Stimulated activated CD8-positive, alpha-beta memory T cell treated with anti-CD3 and anti-CD28 coated beads, Interleukin-7, amount 100 ng/mL, for 1 hour (primary cell): ENCODE measurements at places on chromosomes 1 and 21.

DNA sequence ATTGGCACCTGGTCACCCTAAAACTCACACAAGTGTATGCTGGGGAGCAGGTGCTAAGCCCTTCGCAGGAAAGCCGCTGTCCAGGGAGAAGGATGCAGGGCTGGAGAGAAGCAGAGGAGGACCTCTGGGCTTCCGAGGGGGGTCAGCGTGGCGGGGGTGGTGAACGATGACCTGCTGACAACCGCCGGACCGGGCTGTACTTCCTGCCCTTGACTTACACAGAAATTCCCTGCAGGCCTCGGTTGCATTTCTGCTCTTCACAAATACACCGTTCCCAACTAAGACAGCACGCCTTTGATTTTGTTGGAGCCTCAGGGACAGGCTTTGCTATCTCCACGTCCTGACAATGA is 37.6 kb downstream of the SLC2A7 start:
- DNase-seq = no peak

GRCh38 chr1:1331068-1331965 is at the start of gene TAS1R3:
Gene TAS1R3, plus strand, starts transcription at chr1:1331280. Its CDS starts 66 bp downstream, at chr1:1331346.
- no peak for DNase-seq

DNA sequence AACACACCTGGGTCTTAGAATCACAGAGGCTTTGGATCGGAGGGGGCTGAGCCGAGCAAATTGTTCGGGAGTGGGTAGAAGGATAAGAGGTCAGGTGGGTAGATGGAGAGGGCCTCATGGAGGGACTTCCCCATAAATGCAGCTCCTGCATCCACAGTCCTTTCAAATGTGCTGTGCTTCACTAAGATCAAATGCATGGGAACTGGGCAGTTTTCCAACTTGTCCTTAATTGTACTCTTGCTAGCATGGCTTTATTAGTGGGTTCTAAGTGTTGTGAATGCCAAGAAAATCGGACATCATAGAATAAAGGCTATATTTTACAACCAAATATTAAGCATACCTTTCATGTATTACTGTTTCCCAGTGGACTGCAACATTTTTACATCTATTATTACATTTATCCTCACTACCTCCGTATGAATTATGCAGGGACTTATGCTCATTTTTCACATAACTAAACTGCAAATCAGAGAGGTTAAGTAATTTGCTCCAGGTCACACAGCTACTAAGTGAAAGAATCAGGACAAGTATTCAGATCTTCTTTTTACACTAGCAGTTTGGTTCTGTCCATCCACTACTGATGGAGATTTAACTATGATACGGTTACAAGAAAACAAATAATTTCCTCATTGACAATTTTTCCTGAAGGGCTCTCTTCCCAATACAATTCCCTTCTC is 174.5 kb upstream of the RUNX1 start:
- DNase-seq = no peak

GRCh38 chr1:29752141-29752540 is 515.8 kb downstream of the PTPRU start:
- DNase-seq = no peak

DNA sequence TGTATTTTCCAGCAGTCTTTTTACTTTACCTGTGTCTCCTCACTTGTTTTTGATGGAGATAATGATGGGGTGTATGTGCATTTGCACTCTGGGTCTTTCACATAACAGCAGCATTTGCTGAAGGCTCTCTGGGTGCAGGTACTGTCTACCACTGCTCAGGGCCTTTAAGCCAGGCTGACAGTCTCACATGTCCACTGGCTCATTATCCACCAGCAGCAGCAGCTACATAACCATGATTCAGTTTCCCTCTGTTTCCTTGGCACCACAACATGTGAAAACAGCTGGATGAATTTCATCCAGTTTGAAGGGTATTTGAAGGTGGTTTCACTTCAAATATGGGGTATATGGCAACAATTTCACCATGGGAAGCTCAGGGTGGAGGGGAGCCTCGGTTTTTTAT is 41.2 kb upstream of the ROR1 start:
- DNase-seq = no peak

DNA sequence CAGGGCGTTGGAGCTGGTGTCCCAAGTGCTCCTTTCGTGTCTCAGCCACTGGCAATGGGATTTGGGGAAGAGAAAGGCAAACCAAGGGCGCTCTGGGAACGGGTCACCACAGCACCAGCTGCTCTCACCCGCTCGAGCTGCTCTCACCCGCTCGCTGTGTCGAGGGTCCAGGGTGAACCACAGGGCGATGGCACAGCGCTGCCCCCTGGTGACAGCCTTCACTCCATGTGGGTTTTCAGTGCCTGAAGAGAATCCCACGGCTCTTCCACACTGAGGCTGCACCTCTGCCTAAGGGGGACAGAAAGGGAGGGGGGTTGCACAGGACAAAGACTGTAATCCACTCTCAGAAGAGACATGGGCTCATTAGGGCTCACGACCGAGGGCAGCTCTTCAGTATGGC is 7.1 kb upstream of the CLDN19 start:
- no peak for DNase-seq

GRCh38 chr1:157770442-157771043 is 6.4 kb downstream of the FCRL2 start:
- no peak for DNase-seq

DNA sequence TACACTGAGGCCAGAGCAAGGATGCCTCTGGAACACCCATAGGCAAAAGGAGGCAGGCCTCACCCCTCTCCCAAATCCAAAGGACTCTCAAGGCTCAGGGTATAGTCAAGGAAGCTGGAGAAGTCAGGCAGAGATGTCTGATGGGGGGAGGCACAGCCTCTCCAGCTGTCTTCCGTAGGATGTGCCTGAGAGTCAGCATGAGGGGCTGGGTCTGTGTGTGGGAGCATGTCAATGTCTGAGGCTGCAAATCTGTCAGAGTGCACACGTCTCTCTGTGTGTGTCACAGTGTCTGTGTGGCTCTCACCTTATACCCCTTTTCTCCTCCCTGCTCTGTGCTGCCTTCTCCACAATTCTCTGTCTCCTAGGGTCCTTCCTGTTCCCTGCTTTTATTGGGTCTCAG is 4.0 kb downstream of the HPCAL4 start:
- no peak for DNase-seq

- DNase-seq = no peak
These were observed 33.7 kb downstream of the GLUL start for GRCh38 chr1:182357913-182358312.
